ENCODE measurements at places on chromosomes 2 and 18. TPM values are rescaled to one million over a fixed set of nuclear protein-coding genes. Genes with fewer than 3 reads are reported as not detected.

GRCh38 chr2:168679741-168680310 is 122.6 kb upstream of the NOSTRIN start:
- no peak for DNase-seq

- DNase-seq, result no peak
These were observed 7.0 kb downstream of the CHCHD5 start for GRCh38 chr2:112591413-112591812.

GRCh38 chr2:229520691-229521096 is 193.7 kb downstream of the DNER start:
- DNase-seq, result no peak

GRCh38 chr2:54669677-54670484 is 53.6 kb upstream of the EML6 start:
- peak; percentile 72 for DNase-seq

DNA sequence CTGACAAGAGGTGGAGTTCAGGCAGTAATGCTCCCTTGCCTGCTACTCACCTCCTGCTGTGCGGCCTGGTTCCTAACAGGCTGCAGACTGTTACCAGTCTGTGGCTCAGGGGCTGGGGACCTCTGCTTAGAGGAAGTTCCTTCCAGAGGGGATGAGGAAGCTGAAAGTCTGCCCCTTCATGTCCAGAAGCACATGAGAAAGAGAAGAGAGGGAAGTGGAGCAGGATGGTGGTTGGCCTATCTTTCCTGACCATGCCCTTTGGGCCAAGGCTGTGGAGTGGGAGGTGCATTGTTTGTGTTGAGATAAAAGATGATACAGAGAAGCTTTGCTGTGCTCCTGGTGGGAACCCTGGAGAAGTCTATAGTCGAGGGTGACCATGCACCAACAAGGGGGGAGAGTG is 112.5 kb downstream of the LPIN1 start:
- DNase-seq, result no peak

- DNase-seq, result no peak
These were observed 28.7 kb upstream of the C1D start for GRCh38 chr2:68091439-68092034.

DNA sequence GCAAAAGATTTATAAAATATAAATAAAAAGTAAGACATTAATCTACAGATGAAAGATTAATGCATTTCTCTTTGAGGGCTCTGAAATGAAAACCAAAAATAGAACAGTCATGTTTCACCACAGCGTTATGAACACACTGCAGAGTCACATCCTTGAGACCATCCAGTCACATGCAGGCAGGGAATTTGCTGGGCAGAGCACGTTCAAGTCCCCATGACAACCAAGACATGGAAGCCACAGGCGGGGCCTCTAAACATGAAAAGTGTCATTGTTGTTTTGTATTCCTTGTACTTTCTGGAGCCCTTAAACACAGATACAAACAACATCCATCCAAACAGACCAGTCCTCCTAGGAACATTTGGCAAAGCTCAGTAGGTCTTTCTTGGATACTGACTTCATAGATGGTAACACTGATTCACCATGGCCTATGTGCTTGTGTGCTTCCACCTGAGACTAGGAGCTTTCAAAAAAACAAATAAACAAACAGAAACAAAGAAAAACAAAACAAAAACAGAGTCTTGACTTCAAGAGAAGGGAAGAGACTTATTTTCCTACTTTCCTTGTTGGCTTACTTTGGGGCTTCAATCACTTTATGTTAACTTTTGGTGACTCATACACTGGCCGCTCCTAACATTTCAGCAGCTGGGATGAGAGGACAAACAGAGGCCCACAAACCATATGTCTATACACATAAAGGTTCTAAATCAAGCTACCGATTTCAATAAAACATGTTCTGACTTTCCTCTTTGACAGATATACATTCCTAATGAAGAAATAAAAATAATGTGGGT is 99.5 kb upstream of the CCDC85A start:
- no peak for DNase-seq

GRCh38 chr2:189408294-189408693 is 33.0 kb upstream of the WDR75 start:
- DNase-seq, result no peak

GRCh38 chr2:219626540-219626939 is 890 bp upstream of the SLC4A3 start:
- DNase-seq, result no peak

DNA sequence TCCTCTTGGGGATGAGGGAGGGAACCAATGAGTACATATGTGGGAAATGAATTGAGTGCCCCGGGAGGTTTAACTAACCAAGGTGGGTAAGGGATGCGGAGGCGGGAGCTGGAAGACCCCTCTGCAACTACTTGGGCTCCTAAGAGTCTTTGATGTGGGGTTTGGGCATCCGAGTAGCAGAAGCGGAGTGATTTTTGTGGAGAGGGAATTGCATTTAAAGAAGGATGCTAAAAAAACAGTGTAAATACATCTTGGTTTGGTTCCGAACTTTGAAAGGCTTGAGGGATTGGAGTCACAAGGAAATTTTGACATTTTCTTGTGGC is 215.7 kb downstream of the MCFD2 start:
- no peak for DNase-seq

GRCh38 chr2:237696461-237696860 is 69.1 kb downstream of the LRRFIP1 start:
- DNase-seq, result peak; percentile 43

- peak; percentile 58 for DNase-seq
These were observed 36.5 kb downstream of the CAB39 start for GRCh38 chr2:230749111-230749510.

DNA sequence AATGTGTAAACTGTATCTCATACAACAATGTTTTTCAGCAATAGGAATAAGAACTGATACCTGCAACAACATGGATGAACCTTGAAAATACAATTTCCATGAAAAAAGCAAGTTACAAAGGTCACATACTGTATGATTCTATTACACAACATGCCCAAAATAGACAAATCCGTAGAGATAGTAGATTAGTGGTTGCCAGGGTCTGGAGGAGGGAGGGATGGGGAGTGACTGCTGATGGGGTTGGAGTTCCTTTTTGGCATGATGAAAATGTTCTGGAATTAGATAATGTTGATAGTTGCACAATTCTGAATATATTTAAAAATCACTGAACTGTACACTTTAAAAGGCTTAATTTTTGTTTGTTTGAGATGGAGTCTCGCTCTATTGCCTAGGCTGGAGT is 33.8 kb downstream of the UBXN4 start:
- no peak for DNase-seq

DNA sequence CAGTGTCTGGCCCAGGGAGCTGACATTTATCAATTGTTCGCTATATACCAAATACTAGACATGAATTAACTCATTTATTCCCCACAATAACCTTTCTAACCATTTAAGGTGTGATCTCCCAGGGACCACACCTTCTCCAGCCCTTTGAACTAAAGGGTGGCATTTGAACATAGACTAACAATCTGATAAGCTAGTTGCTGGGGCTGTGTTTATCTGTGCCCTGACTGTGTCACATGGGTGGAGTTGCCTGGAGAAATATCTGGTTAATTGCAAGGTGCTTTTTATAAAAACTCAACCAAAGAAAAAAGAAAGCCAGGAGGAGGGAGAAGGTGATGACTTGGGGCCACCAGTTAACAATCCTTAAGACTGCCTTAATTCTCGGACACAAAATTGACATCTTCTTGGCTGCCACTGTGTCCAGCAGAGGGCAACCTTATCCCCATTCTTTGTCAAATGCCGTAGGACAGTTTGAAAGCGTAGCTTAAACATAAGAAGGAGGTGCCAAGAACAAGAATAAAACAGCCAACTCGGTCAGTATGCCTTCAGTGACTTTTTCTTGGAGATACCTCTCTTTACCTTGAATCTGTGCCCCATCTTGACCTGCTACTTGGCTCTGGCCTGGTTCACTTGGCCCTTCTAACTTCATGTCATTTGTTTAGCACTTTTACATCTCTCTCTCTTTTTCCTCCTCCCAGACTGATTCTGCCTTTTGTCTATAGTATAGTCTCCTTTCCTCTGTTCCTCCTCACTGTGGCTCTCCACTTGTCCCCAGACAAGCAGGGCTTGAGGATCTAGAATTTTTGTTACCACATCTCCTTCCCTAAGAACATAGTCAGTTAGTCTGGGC is 183.4 kb downstream of the MYO3B start:
- peak; percentile 70 for DNase-seq

ANKRD30B gene
- total RNA-seq, result under 0.01 TPM

SULT1C4 gene
- 94.6 TPM for total RNA-seq

SPATA3 gene
- total RNA-seq, result not detected

QPCT gene
- 0.60 TPM for total RNA-seq

FLACC1 gene
- 0.60 TPM for total RNA-seq
